Caki2 (cell line): ENCODE measurements at places on chromosomes 12 and 14.
A peak's percentile ranks its signal among the peaks of the same experiment; 100 is the strongest.

DNA sequence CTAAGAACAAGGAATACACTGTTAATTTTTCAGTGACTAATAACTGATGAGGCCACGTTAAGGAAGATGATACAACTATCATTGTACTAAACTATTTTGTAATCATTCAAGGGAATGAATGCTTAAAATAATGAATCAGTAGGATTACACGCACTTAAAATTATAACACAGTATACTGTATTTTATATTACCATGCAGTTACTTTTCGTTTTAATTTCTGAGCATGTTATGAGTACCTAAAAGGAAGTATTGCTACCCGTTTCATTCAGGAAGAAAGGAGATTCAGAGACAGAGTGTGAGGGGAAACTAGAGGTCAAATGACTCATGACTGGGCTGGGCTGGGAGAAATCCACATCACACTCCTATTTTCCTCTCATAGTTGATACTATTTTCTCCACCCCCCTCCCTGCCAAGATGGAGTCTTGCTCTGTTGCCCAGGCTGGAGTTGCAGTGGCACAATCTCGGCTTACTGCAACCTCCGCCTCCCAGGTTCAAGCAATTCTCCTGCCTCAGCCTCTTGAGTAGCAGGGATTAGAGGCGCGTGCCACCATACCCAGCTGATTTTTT is 202.0 kb downstream of the PPM1H start:
- DNase-seq = peak; percentile 83

GRCh38 chr14:25396128-25396527 is 346.2 kb upstream of the STXBP6 start:
- DNase-seq = no peak

DNA sequence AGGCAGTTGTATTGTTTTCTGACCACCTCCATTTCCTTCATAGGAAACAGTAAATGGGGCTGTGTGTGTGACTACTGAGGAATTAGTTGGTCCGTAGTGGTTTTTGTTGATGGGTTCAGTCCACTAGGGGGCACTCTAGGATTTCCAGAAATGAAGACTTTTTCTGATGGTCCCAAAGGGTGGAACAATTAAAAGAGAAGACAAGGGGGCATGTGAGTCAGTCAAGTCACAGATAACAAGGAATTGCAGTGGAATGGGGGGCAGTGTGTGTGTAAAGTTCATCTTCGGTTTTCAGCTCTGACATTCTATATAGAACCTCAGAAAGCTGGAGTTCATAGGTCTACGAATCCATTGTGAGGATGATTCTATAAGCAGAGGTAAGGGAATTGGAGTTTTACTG is 186.6 kb upstream of the OR4E1 start:
- DNase-seq = no peak

DNA sequence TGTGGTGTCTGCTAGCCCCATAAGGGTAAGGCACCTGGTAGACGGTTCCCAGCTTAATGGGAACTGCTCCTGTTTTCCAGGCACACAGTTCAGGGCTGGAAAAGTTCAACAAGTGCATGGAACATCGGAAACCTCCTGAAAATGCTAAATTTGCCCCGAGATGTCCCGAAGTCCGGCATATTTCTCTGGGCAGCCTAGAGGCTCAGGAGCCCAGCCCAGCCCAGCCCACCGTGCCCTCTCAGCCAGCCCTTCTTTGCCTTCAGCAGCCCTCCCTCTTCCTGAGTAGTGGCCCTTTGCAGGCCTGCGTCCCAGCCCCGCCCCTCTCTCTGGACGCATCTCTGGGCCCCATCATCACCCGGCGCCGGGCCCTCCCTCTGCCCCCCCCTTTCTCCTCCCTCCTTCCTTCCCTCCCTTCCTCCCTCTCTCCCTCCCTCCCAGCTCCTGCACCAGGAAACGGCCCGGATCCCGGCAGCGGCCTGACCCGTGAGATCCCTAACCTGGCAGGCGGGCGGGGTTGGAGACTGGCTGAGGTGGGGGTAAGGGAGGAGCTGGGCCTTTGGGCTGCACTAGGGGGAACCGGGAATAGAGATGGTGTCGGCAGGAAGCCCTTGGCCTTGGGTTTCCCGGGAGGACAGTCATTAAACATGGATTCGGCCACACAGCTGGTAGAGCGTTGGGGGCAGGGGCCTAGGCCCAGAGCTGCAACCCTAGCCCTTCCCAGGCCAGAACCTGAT is at the start of gene BCL2L2:
Gene BCL2L2, plus strand, starts transcription at position 422 of the 734 bp plus-strand sequence. CDS start 935 bp downstream, outside the sequence.
- DNase-seq = peak; percentile 87

DNA sequence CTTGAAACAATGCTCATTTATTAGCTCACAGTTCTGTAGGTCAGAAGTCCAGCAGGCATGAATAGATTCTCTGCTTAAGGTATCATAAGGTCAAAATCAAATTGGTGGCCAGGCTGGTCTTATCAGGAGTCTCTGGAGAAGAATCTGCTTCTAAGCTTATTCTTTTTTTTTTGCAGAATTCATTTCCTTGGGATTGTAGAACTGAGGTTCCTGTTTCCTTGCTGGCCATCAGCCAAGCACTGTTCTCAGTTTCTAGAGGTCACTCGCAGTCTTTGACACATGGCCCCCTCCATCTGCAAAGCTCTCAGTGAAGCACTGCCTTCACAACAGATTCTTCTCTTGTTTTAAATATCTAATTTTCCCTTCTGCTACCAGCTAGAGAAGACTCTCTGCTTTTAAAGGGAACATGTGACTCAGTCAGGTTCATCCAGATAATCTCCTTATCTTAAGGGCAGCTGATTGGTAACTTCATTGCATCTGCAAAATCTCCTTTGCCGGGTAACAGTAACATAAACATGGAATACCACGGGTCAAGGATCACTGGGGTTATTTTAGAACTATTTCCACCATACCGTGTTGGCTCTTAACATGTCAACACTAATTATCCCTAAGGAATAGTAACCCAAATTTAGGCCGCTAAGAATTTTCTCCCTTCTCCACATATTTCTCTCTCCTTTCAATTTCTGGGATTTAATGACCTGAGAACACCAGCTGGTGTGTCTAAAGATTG is 25.3 kb downstream of the RHOJ start:
- DNase-seq = no peak
